Endothelial cell (in vitro differentiated cells): ENCODE measurements at places on chromosomes 4 and X.

DNA sequence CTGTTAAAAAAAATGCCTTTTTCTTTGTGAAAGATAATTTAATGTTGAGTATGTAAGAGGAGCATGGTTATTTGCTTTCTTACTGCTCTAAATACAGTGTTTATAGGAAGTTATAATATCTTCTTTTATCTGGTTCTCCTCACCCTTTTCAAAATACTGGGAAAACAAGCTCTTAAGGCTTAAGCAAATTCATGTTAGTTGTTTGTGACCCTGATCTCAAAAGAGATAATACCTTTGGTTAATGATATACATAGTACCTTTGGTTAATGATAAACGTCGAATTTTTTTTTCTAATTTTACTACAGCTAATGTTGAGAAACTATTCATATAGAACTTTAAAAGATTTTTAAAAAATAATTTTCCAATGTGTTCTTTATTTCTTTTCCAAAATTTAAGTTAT is 180.1 kb downstream of the RAPGEF2 start:
- no peak for DNase-seq

DNA sequence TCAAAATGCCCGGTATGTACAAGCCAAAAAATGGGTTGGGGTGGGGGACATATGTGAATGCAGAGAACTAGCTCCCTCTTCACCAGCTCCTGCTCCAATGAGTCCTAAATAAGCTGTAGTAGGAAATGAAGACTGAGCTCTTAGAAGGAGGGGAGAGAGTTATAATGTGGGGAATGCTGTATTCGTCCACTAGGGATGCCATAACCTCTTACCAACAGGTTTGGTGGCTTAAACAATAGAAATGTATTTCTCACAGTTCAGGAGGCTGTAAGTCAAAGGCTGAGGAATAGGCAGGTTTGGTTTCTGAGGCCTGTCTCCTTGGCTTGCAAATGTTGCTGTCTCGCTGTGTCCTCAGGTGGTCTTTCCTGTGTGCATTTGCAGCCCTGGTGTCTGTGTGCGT is 4.4 kb upstream of the INPP4B start:
- no peak for DNase-seq

- DNase-seq: peak; percentile 68
Measured at GRCh38 chr4:1579001-1579900, 104.9 kb downstream of the FAM53A start.

DNA sequence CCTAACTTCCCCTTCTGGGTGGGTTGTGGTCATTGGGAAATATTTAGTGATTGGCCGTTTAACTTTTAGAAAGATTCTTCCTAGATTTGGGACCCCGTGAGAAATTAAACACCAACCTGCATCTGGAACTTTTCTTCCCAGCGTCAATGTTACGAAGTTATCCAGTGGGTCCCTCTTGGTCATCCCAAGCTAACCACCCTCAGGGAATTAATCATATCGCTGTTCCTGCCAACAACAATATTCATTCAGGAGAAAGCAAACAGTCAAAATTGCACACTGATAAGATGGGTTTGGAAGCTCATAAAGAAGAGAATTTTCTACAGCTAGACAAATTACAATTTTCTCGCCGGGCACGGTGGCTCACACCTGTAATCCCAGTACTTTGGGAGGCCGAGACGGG is 121.2 kb upstream of the STX18 start:
- no peak for DNase-seq

DNA sequence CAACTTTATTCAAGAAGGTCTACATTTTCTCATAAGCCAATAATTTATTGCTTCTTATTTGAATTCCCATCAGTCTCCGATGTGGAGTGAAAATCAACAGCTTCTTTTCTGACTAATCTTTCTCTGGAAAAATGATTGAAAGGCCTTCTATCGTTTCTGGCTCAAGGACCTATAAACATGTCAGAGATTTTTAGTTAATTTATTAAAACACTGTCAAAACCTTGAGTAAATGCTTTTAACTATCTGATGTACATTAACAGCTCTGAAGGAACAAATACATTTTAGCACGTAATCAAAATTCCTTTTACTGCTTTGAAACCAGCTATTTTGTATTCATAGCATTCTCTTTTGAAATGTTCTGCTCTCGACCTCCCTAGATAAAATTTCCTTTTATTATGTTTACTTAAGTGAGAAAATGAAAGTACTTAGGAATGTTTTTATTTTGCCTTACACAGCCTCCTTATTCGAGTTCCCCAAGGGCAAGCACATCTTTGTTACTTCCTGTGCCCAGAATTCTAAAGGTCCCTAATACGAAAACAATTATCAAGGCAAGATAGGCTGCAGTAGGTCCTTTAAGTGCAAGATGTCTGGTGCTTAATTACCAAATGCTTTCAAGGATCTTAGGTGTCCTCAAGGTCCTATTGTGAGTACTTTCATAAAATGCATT is 3.1 kb upstream of the ZFX start:
- no peak for DNase-seq

GRCh38 chr4:55397126-55397436 is 1.3 kb downstream of the TMEM165 start:
- DNase-seq: no peak

DNA sequence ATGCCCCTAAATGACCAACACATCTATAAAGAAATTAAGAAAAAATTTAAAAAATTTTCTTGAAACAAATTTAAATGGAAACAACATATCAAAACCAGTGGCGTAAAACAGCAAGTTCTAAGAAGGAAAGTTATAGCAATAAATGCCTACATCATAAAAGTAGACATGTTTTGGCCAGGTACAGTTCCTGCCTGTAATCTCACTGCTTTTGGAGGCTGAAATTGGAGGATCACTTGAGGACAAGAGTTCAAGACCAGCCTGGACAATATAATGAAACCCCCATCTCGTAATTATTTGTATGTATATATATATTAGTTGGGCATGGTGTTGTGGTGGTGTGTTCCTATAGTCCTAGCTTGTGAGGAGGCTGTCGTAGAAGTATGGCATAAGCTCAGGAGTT is 672.4 kb upstream of the GRID2 start:
- no peak for DNase-seq

GRCh38 chr4:105059337-105059736 is 87.3 kb upstream of the TET2 start:
- no peak for DNase-seq
